ENCODE measurements at places on chromosomes 16 and 17.

- DNase-seq, result no peak
These were observed 5.5 kb downstream of the RAB11FIP3 start for GRCh38 chr16:430904-431303.

GRCh38 chr16:15885560-15886001 is 2.8 kb downstream of the CEP20 start:
- DNase-seq, result no peak

- DNase-seq, result no peak
These were observed 61.4 kb downstream of the ZNF18 start for GRCh38 chr17:11935734-11936406.

DNA sequence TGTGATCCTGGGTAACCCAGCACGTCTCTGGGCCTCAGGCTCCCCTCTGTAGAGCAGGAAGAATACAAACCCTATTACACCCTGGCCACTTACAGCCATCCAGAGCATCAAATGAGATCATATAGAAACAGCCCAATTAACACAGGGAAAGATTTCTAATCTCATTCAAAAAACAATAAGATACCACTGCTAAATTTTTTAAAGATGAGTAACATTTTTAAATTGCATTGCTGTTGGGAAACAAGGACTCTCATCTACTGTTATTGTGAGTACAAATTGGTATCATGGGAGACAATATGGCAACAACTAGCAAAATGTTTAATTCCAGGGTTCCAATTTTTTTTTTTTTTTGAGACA is 41.1 kb downstream of the SRL start:
- peak; percentile 28 for DNase-seq

GRCh38 chr17:47057830-47058229 is 78.8 kb upstream of the RPRML start:
- DNase-seq, result no peak

DNA sequence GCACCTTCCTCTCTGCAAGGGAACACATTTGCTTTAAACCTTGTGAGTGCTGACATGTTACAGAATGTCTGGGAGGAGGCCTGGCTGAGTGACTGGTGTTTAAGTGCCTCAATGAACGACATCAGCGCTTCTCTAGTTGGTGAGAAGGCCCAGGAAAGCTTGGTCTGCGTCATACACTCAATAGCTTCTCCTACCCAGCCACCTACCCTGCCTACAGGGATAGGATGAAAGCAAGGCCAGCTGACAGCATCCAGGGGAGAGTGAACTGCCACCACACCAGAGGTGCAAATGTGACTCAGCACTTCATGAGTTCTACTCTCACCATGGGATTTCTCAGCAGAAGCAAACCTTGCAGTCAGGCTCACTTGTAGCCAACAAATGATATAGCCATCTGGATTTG is 31.7 kb upstream of the CFAP20 start:
- DNase-seq, result no peak

DNA sequence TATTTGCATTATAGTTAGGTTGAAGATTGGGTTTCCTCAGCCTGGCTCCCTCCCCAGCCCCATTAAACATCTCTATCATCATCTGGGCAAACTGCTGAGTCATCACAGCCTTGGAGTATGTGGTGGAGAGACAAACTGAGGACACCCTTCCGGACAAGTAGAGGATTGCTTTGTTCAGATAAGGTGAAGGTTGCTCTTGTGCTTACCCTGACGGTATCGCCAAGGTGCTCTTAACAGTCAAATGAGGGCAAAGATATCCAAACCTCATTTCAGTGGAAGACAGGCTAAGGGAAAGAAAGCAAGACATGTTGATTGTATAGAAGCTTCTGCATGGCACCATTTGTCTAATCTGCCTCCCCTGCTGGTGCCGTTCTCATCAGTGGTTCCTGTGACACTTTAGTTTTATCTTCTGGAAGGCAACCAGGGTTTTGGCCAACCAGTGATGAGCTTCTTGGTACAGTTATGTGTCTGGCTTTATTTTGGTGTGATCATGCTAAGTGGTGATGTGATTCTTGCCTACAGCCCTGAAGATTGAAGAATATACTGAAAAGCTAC is 56.9 kb upstream of the LGALS9 start:
- no peak for DNase-seq

DNA sequence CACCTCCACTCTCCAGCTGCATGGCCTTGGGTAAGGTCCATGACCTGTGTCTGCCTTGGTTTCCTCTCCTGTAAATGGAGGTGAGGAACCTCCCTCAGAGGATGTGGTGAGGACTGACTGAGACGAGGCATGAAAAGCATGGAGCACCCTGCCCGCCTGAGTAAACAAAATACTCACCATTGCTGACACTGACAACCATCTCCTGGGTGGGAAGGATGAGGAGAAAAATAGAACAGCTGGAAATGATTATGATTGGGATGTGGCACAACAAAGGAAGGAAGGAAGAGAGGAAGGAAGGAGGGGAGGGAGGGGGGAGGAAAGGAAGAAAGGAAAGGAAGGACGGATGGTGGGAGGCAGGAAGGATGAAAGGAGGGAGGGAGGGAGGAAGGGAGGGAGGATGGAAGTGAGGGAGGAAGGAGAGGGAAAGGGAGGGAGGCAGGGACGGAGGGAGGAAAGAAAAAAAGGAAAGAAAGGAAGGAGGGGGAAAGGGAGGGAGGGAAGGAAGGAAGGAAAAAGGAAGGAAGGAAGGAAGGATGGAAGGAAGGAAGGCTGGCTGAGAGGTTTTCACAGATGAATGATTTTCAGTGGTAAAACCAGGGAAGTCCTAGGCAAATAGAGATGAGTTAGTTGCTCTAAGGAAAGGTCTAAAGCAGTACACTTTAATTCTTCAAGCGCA is 276.5 kb upstream of the XYLT1 start:
- no peak for DNase-seq

- DNase-seq, result no peak
These were observed 80.3 kb downstream of the ARHGAP23 start for GRCh38 chr17:38508570-38508950.

- DNase-seq, result peak; percentile 77
These were observed 11.1 kb downstream of the NLRC5 start for GRCh38 chr16:57000271-57001025.

- DNase-seq, result peak; percentile 97
These were observed 51.7 kb upstream of the MTSS2 start for GRCh38 chr16:70737377-70738082.

GRCh38 chr17:77036136-77036840 is 104.5 kb upstream of the SEC14L1 start:
- no peak for DNase-seq

- no peak for DNase-seq
These were observed 8.4 kb downstream of the TMEM95 start for GRCh38 chr17:7363311-7363710.

DNA sequence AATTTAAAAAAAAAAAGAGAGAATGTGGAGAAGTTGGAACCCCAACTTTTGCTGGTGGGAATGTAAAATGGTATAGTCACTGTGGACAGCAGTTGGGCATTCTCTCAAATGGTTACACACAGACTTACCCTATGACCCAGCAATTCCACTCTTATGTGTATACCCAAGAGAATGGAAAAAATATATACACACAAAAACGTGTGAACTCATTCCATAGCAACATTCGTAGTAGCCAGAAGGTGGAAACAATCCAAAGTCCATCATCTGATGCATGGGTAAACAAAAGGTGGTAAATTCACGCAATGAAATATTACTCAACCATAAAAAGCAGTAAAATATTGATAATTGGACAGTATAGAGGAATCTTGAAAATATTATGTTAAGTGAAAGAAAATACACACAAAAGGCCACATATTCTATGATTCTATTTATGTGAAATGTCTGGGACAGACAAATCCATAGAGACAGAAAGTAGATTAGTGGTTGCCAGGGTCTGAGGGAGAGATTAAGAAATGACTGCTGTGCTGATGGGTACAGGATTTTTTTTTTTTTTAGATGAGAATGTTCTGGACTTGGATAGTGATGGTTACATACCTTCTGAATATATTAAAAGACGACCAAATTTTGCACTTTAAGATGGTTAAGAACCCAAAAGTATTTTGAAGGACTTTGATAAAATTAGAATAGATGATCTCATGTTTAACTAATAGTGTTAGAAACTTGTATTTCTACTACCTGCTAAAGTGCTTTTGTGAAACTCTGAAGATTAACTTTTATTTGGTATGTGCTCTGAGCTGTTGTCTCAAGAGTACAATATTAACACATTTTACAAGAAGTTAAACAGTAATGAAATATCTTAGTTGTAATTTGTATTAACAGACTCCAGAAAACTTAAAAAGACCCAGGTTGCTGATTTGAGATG is 60.9 kb downstream of the MRTFB start:
- no peak for DNase-seq

- DNase-seq, result no peak
These were observed 87.2 kb upstream of the SMURF2 start for GRCh38 chr17:64749306-64749705.

Measured in BJ (cell line).